ENCODE measurements at places on chromosomes 2 and 18. TPM values are rescaled to one million over a fixed set of nuclear protein-coding genes. Genes with fewer than 3 reads are reported as not detected.

DNA sequence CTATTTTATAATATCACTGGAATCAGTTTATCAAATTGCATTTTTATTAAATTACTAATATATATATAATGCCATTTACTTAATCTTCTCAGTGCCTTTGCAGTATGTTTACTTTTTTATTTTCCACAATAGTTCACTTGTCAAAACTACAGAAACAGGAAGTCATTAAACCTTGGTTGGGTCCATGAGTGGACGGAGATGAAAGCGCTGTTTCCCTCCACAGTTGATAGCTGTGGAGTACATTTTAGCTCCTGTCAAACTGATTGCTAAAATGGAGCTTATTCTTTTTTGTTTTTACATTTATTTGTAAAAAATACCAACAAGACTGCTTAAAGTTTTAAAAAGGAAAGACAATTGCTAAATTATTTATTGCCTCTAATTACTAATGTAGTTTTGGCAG lies 19.2 kb downstream of the MFF start:
- no peak for DNase-seq

DNA sequence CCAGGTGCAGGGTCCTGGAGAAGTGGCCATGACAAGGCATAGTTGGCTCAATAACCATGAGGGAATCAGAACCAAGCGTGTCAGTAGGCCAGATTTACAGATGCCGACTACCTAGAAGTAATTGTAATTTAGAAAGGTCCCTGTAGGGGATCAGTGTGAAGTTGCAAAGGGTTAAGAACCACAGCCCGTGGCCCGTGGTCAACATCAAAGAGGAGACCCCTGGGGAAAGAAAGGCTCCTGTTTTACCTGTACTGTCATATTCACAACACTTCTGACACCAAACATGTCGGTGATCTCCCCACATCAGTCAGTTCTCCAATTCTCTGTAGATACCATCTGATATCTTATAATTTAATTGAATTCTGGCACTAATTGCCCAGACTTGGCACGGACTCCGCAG lies 31.0 kb downstream of the SP100 start:
- no peak for DNase-seq

GRCh38 chr2:160664603-160665140 lies 171.1 kb upstream of the RBMS1 start:
- DNase-seq, result no peak

- DNase-seq, result no peak
These were observed 120.5 kb downstream of the PMAIP1 start for GRCh38 chr18:60020107-60020925.

GRCh38 chr2:18491577-18491976 lies 68.9 kb downstream of the RDH14 start:
- no peak for DNase-seq

- DNase-seq, result no peak
These were observed 37.5 kb downstream of the RAMP1 start for GRCh38 chr2:237896956-237897355.

GRCh38 chr18:9386879-9387278 lies 52.3 kb downstream of the TWSG1 start:
- no peak for DNase-seq

DNA sequence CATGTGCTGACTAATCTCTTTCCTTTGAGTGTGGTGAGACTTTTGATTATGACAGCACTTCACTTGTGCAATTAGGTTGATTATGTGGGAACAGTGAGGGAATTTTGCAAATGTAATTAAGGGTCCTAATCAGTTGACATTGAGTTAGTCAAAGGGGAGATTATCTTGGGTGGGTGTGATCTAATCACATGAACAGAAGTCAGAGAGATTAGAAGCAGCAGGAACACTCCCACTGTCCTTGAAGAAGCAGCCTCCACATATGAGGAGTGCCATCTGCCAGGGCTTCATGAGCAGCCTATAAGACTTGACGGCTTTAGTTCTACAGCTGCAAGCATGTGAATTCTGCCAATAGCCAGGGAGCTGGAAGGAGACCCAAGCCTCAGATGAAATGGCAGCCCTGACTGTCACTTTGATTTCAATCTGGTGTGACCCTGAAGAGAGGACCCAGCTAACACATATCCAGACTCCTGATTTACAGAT lies 89.4 kb upstream of the APCDD1 start:
- no peak for DNase-seq

GRCh38 chr2:177397481-177398289 lies 5.1 kb downstream of the AGPS start:
- no peak for DNase-seq

DNA sequence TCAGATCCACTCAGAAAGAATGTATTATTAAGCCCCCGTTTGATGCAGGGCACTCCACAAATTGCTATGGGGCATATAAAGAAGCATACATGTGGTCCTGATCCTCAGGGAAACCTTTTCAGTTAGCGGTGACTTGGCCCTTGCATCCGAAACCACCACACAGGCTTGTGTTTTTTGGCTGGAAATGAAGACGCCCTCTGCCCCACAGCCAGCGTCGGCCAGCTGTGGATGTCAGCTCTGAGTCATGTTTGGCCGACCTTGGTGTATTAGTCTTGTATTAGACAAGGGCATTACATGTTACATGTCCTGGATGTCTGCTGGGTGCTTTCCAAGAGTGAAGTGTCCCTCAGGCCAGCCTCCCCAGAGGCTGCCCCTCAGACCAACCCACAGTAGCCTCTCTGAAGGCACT lies 107.6 kb upstream of the MAP3K20 start:
- no peak for DNase-seq

SCN7A gene
- 0.19 TPM for total RNA-seq
